ENCODE measurements at places on chromosomes 5 and 9. TPM values are rescaled to one million over a fixed set of nuclear protein-coding genes. Genes with fewer than 3 reads are reported as not detected.

Gene SHROOM1
- total RNA-seq: 3.6 TPM

Gene ADAMTS19
- 0.88 TPM for total RNA-seq

Gene ARHGAP26
- total RNA-seq: 35.0 TPM

Gene PROP1
- total RNA-seq: not detected

Gene CCT5
- total RNA-seq: 187 TPM

Gene PCDHA6
- total RNA-seq: 0.22 TPM

Gene LCNL1
- total RNA-seq: not detected

Gene C5orf58
- 2.3 TPM for total RNA-seq

Gene PCDHGB1
- total RNA-seq: 2.3 TPM

Gene IRGM
- total RNA-seq: 0.98 TPM

Gene KCNV2
- not detected for total RNA-seq
